ENCODE measurements at places on chromosomes 5 and 9.

GRCh38 chr9:38172586-38172985 lies 103.6 kb upstream of the SHB start:
- no peak for DNase-seq

DNA sequence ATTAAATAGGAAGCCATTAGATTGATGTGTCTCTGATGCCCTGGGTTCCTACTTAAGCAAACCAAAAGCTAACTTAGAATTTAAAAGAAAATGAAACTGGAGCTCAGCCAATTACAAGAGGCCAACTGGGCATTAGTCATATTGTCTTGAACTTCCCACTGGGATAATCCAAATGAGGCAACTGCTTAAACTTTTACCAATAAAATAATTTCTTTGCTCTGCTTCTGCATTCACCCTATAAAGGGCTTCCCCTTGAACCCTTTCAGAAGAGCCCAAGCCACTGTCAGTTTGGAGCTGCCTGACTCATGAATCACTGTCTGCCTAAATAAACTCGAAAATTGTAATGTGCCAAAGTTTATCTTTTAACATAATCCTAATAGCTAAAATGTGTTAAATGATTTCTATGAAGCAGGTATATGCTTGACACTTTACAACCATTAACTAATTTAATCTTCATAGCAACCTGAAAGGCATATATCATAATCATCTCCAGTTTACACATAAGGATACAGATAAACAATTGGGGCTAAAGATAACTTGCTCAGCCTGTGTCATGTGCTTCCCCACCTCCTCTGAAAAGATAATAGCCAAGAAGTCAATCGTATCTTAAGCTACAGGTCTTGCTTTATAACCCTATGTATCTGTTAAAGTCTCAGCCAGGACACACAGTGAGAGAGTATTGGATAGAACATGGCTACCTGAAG lies 11.5 kb downstream of the GPR150 start:
- no peak for DNase-seq

GRCh38 chr5:17317473-17317872 lies 100.0 kb downstream of the BASP1 start:
- no peak for DNase-seq

GRCh38 chr5:168637281-168637680 lies 58.1 kb upstream of the PANK3 start:
- DNase-seq = no peak

DNA sequence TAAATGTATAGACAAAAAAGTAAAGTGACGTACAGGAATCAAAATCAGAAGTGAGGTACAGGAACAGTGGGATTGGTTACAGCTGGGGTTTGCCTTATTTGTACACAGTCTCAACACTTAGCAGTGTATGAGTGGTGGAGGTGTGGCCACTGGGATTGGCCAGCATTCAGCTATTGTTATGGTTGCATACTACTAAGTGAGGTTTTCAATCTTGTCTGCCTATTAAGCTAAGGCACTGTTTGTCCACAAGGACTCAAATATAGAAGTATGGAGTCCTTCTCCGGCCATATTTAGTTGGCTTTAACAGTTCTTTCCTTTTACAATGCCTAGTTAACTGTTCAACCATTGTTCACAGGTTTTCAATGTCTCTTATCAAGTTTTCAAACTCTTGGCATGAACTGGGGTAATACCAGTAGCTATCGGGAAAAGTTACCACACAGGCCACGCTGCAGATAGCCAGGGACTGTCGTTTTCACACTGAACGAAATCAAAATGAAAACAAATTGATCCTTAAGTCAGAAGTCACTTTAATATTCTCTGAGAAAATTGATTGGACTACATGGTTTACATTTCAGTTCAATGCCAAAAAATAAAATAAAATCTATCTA lies 176.0 kb upstream of the FREM1 start:
- DNase-seq = no peak

- DNase-seq = no peak
Measured at GRCh38 chr9:87687207-87687606, 38.7 kb upstream of the CTSL start.

DNA sequence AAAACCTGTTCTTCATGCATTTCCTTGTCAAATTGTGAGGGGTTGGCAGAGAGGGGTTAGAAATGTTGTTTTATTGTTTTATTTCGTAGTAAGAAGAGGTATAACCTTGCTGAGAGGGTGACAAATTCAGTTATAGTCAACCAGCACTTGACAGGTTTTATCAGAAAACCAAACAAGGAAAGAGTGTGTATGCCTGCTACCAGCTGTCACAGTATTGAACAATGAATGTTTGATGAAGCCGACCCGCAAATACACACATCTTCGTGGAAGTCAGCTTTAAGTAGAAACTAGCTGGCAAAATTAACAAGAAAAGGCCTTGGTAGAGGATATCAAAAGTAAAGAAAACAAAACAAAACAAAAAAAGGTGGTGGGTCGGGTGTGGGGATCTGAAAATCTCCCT lies 214.6 kb upstream of the TLE4 start:
- DNase-seq = no peak

GRCh38 chr5:33857037-33857436 lies 34.8 kb downstream of the ADAMTS12 start:
- DNase-seq = no peak

- no peak for DNase-seq
Measured at GRCh38 chr9:128470560-128470959, 14.8 kb downstream of the ODF2 start.

- no peak for DNase-seq
Measured at GRCh38 chr5:143386725-143387124, 16.8 kb downstream of the NR3C1 start.

DNA sequence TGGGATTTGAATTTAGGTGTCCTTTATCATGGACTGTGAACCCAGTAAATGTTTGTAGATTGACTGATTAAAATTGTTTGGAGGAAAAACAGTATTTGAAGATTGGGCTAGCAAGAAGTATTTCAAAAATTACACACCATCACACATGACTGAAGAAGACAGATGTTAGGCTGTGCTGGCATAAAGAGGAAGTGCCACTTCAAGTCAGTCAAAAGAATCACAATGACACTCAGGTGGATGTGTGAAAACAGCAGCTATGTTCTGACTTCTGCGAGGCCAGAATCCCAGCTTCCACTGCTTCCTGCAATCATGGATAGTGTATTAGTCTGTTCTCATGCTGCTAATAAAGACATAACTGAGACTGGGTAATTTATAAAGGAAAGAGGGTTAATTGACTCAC lies 393.3 kb downstream of the DMRT2 start:
- no peak for DNase-seq

- no peak for DNase-seq
Measured at GRCh38 chr5:151139015-151139414, 18.6 kb downstream of the ANXA6 start.

- no peak for DNase-seq
Measured at GRCh38 chr5:26415987-26416779, 622.2 kb downstream of the CDH9 start.
